ENCODE measurements at places on chromosomes 1 and 21.

DNA sequence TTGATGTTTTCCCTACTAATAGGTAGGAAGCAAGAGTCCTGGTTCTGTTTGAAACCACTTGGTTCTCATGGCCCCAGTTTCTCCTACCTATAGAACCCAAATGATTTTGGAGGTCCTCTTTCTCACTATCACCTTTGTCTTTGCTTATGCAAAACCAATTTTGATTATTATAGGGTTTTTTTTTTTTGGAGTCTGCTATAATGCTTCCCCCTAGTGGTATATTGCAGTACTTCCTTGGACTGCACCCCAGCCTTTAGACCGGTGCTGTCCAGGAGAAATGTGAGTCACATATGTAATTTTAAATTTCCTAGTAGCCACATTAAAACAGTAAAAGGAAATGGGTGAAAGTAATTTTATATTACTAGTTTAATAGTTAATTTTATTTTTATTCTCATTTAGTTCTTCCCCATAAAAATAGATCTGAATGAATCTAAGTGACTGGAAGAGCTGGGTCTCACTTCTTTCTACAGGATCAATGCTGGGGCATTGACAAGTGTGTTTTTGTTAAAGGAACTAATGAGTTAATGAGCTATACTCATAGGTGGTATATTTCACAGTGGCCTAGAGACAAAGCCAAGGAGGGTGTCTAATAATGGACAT, 10.6 kb downstream of the FCMR start:
- no peak for DNase-seq

DNA sequence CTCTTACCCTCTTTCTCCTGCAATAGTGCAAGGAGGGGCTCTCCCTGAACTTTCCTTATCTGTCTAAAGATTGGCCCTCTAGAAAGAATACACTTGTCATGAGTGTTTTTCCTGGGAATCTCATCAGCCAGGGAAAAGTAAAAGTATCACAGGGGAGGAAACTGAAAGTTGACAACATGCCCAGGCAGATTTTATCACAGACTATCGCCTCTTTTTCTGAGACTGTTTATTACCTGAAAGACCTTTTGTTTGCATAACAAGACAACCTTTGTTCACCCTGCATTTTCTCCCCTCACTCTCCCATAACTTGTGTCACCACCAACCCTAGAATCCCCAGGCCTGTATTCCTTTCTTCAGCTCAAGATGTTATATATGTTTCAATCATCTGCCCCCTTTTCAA, 794.7 kb upstream of the ADAMTS5 start:
- DNase-seq, result no peak

DNA sequence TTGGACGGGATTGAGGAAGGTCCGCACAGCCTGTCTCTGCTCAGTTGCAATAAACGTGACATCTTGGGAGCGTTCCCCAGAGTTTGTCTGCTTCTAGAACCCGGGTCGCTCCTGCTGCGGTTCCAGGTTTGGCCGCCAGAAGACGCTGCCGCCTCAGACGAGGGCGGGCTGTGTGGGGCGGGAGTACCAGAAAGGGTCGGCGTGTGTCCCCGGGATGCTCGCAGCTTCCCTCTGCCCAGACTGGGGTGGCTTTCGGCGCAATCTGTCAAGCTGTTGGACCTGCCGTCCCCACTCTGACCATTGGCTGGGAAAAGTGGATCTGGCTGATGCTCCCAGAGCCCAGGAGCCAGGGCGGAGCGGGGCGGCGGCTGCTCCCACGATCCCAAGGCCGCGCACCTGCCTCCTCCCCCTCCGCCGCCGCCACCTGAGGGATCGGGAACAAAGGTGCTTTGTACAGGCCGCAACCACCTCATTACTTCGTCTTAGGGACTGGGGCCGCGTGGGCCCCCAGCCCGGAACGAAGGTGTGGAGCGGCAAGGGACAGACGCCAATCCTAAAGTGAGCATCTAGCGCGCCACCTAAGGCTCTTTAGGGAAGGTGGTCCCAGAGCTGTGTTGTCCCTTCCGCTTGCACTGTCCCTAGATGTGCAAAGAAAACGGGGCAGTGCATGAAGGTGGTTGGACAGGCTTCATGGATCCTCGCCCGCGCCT, 683 bp upstream of the EFNA4 start:
- peak; percentile 61 for DNase-seq

- no peak for DNase-seq
Observed at GRCh38 chr1:234709473-234710228, 99.7 kb upstream of the IRF2BP2 start.

DNA sequence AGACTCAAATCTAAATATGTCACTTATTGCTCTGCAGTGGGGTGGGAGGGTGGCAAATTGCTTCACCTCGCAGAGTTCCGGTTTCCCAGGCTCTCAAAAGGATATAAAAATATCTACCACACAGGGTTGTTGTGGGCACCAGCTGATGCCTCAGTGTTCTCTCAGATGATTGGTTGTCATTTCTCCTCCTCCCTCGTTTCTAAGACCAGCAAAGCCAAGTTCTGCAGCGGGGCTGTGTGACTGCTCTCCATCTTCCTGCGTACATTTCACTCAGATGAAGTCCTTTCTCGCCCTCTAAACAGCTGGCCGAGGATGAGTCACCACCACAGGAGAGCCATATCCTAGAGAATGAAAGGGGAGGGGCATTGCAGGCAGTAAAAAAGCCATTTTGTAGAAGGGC, 35.0 kb upstream of the VWA5B1 start:
- DNase-seq, result no peak

GRCh38 chr1:36553591-36554322, 71.0 kb upstream of the CSF3R start:
- peak; percentile 57 for DNase-seq

- DNase-seq, result no peak
Observed at GRCh38 chr1:218164930-218165700, 120.0 kb upstream of the RRP15 start.

- DNase-seq, result peak; percentile 37
Observed at GRCh38 chr1:41381692-41382479, 20.7 kb downstream of the FOXO6 start.

GRCh38 chr1:19007491-19008441, 51.3 kb upstream of the IFFO2 start:
- no peak for DNase-seq

- DNase-seq, result no peak
Observed at GRCh38 chr1:3007298-3008147, 13.7 kb upstream of the ACTRT2 start.

DNA sequence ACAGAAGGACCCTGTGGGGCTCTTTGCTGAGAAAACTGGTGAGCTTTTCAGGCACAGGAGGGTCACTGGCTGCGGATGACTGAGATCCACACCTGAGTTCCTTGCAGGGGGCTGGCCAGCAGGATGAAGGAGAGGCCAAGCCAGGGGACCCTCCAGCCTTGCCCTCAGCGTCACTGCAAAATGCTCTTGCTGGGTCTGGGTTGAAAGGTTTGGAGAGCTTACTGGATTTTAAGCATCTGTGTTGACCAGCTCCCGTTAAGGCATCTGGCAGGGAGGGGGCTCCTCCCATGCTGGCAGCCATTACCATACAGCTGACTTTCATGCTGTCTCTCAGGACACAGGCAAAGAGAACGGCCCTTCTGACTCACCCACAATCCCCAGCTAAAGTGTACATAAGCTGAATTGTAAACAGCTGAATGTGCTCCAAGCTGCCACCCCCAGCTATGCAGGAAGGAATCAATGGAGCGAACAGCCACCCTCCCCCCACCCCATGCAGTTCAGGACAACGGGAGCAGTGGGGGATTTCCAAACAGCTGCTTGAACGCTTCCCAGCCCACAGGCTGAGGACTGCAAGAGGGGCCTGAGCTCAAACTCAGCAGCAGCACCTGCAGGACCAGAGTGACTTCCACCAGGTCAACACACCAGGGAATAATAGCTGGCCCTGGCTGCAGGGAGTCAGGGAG, 21.3 kb upstream of the A3GALT2 start:
- no peak for DNase-seq

DNA sequence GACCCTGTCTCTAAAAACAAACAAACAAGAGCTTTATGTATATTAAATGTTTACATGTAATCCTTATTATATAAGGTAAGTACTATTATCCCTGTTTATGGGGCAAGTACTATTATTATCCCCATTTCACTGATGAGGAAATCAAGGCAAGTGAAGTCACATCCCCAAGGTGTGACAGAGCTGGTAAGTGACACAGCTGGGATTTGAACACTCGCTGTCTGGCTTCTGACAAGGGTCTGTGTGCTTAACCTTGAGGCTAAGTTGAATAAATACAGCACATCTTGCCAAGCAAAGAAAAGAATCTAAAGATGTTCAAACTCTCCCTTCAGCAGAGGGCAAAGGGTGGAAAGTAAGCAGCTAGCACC, 167.9 kb upstream of the IRF2BP2 start:
- no peak for DNase-seq

GRCh38 chr1:26907071-26907917, 6.5 kb downstream of the NR0B2 start:
- DNase-seq, result no peak

- DNase-seq, result no peak
Observed at GRCh38 chr1:159749630-159750029, 31.1 kb upstream of the DUSP23 start.

DNA sequence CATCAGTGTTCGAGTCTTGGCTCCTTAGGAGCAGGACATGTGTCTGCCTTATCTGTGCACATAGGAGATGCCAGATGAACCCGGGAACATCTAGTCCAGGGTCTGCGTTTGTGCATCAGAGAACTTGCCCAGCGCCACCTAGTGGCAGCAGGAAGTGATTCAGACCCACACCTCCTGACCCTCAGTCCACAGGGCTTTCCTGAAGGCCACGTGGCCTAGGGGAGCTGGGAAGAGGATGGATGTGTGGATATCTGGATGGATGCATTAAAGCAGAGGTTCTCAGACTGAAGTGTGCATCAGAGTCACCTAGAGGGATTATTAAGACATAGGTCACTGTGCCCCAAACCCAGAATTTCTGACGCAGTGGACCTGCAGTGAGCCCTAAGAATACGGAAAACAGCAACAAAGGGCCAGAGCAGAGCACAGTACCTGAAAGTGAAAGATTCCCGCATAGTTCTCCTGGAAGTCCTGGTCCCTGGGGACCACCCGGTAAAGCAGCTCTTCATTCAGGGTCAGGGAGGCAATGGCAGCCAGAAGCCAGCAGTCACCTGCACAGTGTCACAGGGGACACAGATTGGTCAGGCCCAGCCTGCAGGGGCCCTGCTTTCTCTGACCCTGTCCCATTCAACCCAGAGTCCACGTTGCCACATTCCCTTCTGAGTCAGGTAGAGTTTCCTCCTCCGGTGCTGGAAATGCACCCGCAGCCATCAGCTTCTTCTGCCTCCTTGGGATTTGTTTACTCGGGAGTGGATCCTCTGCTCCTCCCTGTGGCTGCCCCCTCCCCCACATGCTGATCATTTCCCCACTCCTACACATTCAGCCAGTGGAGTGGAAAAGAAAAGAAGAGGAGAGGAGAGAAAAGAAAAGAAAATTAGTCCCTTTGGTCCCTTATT, 37.0 kb downstream of the CAPN8 start:
- DNase-seq, result peak; percentile 14

- no peak for DNase-seq
Observed at GRCh38 chr1:60809204-60809980, 273.0 kb upstream of the NFIA start.

GRCh38 chr1:29050166-29050565, 73.5 kb downstream of the TMEM200B start:
- DNase-seq, result no peak

DNA sequence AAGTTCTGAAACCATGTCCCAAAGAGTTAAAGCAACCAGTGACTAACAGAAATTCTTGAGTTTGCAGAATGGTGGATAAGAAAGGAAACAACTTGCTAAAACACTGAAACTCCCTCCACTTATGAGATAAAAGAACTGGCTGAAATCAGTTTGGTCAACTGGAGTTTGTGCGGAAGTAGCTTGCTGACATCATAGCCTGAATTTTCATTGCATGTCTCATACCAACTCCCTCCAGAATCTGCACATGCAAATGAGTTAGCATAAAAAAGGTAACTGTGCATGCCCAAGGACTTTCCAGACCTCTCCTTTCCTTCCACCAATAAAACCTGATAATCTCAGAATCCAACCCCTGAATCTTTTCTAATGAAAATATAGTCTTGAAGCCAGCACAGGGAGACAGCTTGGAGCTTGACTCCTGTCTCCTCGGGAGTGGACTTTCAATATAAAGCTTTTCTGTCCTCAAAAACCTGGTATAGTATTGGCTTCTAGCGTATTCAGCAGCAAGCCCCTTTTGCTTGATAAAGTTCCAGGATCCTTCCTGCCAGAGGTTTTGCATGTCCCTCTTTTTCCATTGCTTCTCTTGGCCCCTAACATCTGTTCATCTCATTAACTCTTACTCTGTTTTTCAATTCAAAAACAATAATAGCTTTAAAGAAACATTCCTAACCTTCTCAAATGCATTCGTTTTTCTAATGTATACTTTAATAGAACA, 785.8 kb upstream of the ADGRL4 start:
- DNase-seq, result no peak

DNA sequence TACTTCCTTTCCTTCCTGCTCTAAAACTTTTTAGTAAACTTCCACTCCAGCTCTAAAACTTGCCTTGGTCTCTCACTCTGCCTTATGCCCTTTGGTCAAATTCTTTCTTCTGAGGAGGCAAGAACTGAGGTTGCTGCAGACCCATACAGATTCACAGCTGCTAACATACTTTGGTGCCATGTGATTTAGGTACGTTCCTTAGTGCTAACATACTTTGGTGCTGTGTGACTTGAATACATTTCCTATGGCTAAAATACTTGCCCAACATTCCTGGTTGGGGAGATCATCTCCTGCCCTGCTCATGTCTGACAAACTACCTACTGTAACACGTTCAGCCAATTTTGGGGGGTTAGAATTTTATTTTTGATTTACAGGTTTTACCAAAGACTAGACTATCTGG, 6.8 kb upstream of the ZBTB40 start:
- DNase-seq, result no peak

DNA sequence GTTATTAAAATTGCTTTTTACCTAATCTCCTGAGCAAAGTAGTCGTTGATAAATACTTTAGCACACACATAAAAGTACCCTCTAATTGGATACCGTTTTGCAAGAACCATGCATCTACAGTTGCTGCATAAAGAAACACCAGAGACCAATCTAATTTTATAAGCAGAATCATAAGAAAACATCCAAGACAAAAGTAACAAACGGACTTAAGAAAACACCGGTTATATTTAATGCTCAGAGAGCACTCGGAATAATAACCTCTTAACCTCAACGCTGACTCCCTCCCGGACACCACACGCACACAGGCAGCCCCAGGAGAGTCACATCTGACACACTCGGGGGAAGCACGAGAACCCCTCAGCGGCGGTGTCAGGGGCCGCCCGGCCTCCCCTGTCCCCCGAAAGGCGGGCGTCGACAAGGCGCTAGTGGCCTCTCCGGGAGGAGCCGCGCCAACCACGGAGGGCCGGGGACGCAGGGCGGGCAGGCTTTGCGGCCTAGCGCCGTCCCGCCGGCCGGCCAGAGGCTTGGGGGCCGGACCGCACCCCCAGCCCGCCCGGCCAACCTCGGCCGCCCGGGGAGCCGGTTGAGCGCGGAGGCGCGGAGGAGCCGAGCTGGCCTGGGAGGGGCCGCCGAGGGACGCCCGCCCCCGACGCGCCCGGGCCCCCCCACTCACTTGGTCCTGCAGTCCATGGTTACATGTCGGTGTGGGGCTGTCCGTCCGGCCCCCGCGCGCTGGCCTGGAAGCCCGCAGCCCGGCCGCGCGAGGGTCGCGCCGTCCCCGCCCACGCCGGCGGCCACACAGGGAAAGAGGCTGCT, 606 bp downstream of the DENND1B start:
- DNase-seq, result peak; percentile 49

GRCh38 chr1:18599704-18600103, 30.9 kb upstream of the PAX7 start:
- DNase-seq, result no peak

- no peak for DNase-seq
Observed at GRCh38 chr1:246032031-246032551, 475.0 kb downstream of the SMYD3 start.
